ENCODE measurements at places on chromosomes 7 and 10. TPM values are rescaled to one million over a fixed set of nuclear protein-coding genes. Genes with fewer than 3 reads are reported as not detected.

DNA sequence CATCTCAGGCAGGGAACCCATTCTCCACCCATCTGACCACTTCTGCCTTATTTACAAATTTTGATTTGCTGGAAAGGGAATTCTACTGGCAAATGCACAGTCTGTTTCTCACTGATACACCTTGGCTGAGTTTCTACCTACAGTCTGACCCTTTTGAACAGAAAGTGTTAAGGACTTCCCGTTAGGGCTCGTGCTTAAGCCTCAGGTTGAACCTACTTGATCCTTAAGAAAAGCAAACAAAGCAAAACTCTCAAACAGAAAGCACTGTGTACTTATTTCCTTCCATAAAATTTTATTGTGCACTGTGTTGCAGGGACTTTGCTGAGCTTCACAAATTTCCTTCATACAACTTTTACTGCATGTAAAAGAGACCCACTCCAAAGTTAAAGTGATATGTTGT lies 367.8 kb downstream of the NRG3 start:
- H3K27ac ChIP-seq, result no peak overlapping the region
- no peak overlapping the region for H3K4me3 ChIP-seq
- no peaks in the 10 kb centered on the region for H3K27me3 ChIP-seq

- H3K4me3 ChIP-seq, result no peak overlapping the region
- H3K36me3 ChIP-seq, result peaks cover 8% of the 10 kb centered on the region
- no peaks in the 10 kb centered on the region for H3K4me1 ChIP-seq
- no peaks in the 10 kb centered on the region for H3K27me3 ChIP-seq
- peak; percentile 16 for DNase-seq
Observed at GRCh38 chr10:84407388-84408049, 79.1 kb downstream of the CCSER2 start.

- H3K4me3 ChIP-seq, result no peak overlapping the region
- peak overlapping the region; percentile 82 for H3K27ac ChIP-seq
- H3K4me1 ChIP-seq, result peaks cover 90% of the 10 kb centered on the region
Observed at GRCh38 chr10:79146611-79147130, 77.9 kb downstream of the ZMIZ1 start.

GRCh38 chr7:41872966-41873365 lies 170.1 kb upstream of the INHBA start:
- H3K27me3 ChIP-seq, result no peaks in the 10 kb centered on the region
- peaks cover 19% of the 10 kb centered on the region for H3K4me1 ChIP-seq
- no peak overlapping the region for H3K4me3 ChIP-seq
- DNase-seq, result no peak

GRCh38 chr10:24792638-24793037 lies 69.0 kb upstream of the ARHGAP21 start:
- H3K4me3 ChIP-seq, result no peak overlapping the region
- no peak overlapping the region for H3K27ac ChIP-seq
- no peaks in the 10 kb centered on the region for H3K36me3 ChIP-seq
- H3K4me1 ChIP-seq, result no peaks in the 10 kb centered on the region
- H3K27me3 ChIP-seq, result no peaks in the 10 kb centered on the region
- DNase-seq, result no peak

GRCh38 chr10:122350893-122351292 lies 23.6 kb upstream of the PLEKHA1 start:
- no peaks in the 10 kb centered on the region for H3K27me3 ChIP-seq
- no peak for DNase-seq
- H3K36me3 ChIP-seq, result no peaks in the 10 kb centered on the region
- H3K27ac ChIP-seq, result no peak overlapping the region

DNA sequence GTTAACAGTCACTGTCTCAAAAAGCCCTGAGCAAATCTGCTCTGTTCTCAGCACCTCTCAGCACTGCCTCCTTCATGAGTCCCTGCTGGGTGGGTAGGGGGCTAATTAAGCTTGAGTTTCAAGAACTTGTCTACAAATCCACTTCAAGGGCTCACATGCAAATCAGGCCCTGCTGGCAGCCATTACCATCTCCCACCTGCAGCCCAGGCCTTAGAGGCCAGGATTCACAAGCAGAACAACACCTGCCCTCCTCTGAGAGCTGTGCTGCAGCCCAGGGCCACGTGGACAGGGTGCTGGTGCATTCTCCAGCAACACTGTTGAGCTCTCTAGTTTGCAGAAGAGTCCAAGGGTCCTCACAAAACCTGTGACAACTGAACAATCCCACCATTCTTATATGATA lies 119.2 kb downstream of the DPP6 start:
- no peak overlapping the region for H3K4me3 ChIP-seq
- no peak for DNase-seq
- no peak overlapping the region for H3K27ac ChIP-seq
- H3K36me3 ChIP-seq, result no peaks in the 10 kb centered on the region
- H3K27me3 ChIP-seq, result no peaks in the 10 kb centered on the region

DNA sequence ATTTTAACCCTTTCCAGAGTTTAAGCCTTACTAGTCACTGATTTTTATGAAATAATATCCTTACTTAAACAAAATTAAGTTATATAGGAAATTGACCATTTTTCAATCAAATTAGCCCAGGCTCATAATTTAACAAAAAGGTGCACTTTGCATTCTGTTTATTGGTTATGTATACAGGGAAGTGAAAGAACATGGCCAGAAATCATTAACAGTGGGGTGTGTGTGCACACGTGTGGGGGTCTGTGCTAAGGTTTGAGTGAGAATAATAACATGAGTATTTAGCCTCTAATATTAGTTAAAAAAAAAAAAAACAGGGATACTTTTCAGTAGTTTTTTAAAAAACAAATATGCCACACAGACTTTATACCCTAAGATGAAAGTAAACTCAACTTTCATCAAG lies 510.5 kb upstream of the PFKP start:
- no peak for DNase-seq
- no peak overlapping the region for H3K27ac ChIP-seq
- no peaks in the 10 kb centered on the region for H3K27me3 ChIP-seq
- no peaks in the 10 kb centered on the region for H3K36me3 ChIP-seq
- no peaks in the 10 kb centered on the region for H3K4me1 ChIP-seq

DNA sequence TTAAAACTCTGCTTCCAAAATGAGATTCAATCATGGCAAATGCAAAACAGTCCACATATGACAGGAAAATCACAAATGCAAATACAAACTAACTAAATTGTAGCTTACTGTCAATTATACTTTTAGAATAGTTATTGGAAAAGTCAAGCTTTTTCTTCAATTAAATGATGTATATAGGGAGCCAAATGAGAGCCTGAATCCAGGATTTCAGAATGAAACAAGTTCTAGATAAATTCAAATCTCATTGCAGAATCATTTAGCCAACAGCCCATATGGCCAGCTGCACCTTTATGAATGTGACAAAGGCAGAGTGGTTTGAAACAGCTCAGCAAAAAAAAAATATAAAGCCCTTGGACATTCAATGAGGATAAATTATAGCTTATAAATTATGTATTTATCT lies 82.2 kb upstream of the SCIN start:
- no peak overlapping the region for H3K4me3 ChIP-seq
- H3K4me1 ChIP-seq, result no peaks in the 10 kb centered on the region
- H3K27ac ChIP-seq, result no peak overlapping the region
- DNase-seq, result no peak
- no peaks in the 10 kb centered on the region for H3K27me3 ChIP-seq

GRCh38 chr7:2873686-2874551 lies 29.8 kb upstream of the GNA12 start:
- no peaks in the 10 kb centered on the region for H3K36me3 ChIP-seq
- no peak overlapping the region for H3K4me3 ChIP-seq
- DNase-seq, result peak; percentile 43

GRCh38 chr7:131829947-131830558 lies 273.6 kb upstream of the PODXL start:
- no peaks in the 10 kb centered on the region for H3K4me1 ChIP-seq
- no peaks in the 10 kb centered on the region for H3K27me3 ChIP-seq
- no peak overlapping the region for H3K4me3 ChIP-seq
- no peaks in the 10 kb centered on the region for H3K36me3 ChIP-seq

GRCh38 chr7:19585761-19586160 lies 123.1 kb downstream of the POLR1F start:
- no peak overlapping the region for H3K4me3 ChIP-seq
- H3K36me3 ChIP-seq, result no peaks in the 10 kb centered on the region
- DNase-seq, result no peak
- no peak overlapping the region for H3K27ac ChIP-seq

DNA sequence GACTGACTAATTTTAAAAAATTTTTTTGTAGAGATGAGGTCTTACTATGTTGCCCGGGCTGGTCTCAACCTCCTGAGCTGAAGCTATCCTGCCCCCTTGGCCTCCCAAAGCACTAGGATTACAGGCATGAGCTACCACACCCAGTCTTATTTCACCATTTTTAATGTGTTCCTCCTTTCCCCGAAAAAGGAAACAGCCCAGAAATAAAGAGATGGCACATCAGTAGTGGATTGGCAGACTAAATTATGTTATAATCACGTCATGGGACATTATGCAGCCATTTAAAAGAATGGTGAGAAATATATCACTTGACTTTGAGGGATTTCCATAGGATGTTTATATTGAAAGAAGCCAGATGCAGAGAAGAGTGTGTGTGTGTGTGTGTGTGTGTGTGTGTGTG lies 40.5 kb downstream of the CAPZA2 start:
- no peak overlapping the region for H3K27ac ChIP-seq
- no peaks in the 10 kb centered on the region for H3K27me3 ChIP-seq
- peaks cover 76% of the 10 kb centered on the region for H3K36me3 ChIP-seq
- DNase-seq, result no peak
- H3K4me3 ChIP-seq, result no peak overlapping the region
- H3K4me1 ChIP-seq, result no peaks in the 10 kb centered on the region

GRCh38 chr10:120517196-120517595 lies 60.2 kb downstream of the PLPP4 start:
- no peak overlapping the region for H3K27ac ChIP-seq
- no peak overlapping the region for H3K4me3 ChIP-seq
- H3K36me3 ChIP-seq, result peaks cover 27% of the 10 kb centered on the region

GRCh38 chr10:23368816-23369640 lies 24.4 kb upstream of the C10orf67 start:
- H3K27ac ChIP-seq, result no peak overlapping the region
- H3K36me3 ChIP-seq, result no peaks in the 10 kb centered on the region
- peaks cover 3% of the 10 kb centered on the region for H3K4me1 ChIP-seq
- no peaks in the 10 kb centered on the region for H3K27me3 ChIP-seq
- H3K4me3 ChIP-seq, result no peak overlapping the region

DNA sequence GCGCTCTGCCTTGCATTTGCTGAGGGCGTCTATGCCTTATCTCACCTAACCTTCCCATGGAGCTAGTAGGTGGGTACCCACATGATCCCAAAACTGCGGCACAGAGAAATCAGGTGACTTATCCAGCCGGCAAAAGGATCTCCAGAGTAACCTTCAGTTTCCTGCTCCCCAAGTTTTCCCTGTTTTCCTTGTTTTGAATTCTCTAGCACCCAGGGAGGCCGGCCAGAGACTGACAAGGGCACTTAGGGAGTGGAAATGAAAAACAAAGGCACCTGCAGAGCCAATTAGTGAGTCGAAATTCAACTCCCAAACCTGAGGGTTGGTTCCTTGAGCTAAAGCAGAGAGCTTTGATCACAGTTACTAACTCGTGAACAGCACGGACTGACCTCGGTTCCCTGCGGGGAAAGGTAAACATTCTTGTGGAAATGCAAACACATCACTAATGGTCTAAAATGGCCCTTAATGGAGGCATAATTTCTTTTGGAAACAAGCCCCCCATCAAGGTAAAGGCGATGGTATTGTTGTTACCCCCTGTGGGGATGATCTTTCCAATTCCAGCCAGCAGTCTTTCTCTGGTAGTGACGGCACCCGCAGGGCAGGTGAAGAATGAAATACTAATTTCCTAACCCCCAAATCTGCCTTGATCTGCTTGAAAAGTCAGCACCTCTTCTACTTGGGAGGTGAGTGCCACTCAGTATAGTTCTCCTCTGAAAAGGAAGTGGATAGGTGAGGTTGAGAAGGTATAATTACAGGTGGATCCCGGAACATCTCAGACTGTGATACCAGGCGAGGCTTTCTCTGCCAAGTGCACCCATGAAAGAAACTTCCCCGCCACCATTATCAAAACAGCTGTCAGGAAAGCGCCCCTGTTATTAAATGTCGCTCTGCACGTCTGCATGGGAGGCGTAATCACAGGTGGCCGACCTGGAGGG lies 365.6 kb upstream of the AUTS2 start:
- no peaks in the 10 kb centered on the region for H3K27me3 ChIP-seq
- no peak overlapping the region for H3K27ac ChIP-seq
- no peaks in the 10 kb centered on the region for H3K36me3 ChIP-seq
- no peak for DNase-seq

DNA sequence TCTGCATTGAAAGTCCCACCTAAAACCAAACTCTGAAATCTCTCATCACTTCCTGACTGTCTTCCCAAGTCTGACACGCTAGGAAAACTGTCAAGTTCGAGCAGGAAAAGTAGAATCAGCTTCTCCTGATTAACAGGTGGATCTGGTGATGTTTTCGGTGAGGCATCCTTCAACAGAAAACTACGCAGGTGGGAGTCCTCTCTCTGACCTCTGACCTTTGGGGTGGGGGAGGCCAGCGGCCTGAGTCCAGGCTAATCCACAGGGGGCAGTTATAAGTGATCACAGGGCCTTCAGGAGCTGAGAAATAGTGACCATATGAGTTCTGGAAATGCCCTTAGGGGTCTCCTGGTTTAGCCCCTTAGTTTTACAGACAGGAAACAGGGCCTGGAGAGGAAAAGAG lies 13.4 kb upstream of the NPFFR1 start:
- H3K36me3 ChIP-seq, result no peaks in the 10 kb centered on the region
- no peak overlapping the region for H3K4me3 ChIP-seq
- H3K27me3 ChIP-seq, result no peaks in the 10 kb centered on the region
- peak overlapping the region; percentile 47 for H3K27ac ChIP-seq

The NEURL1 gene
- polyA plus RNA-seq, result 0.05 TPM

The CLRN3 gene
- 0.25 TPM for polyA plus RNA-seq

The TFPI2 gene
- 16.9 TPM for polyA plus RNA-seq

The LFNG gene
- polyA plus RNA-seq, result 7.6 TPM

The SLC26A4 gene
- 0.61 TPM for polyA plus RNA-seq

All from SK-N-SH (cell line).